ENCODE measurements at places on chromosomes 4 and X.

- DNase-seq, result no peak
These were observed 126.9 kb upstream of the VEGFC start for GRCh38 chr4:176919631-176920030.

- no peak for DNase-seq
These were observed 9.0 kb upstream of the RPL34 start for GRCh38 chr4:108611365-108611764.

DNA sequence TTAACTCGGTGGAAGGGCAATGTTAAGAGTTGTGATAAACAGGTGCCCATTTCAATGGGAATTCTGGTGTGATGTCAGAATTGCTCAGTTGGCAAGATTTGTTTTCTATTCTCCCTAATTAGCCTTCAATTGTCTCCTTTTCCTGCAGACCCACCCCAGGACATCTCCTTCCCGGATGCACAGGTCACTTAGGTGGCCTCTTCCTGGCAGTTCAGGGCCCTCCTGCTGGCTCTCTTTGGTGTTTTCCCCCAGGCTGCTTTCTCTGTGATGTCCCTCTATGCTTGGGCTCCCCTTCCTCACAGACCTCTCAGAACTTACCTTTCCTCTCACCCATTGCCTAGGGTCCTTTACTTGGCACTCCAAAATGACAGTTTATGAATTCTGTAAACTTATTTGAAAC lies 126.3 kb downstream of the GPAT3 start:
- no peak for DNase-seq

- no peak for DNase-seq
These were observed 49.6 kb downstream of the MAP7D2 start for GRCh38 chrX:20066968-20067708.

DNA sequence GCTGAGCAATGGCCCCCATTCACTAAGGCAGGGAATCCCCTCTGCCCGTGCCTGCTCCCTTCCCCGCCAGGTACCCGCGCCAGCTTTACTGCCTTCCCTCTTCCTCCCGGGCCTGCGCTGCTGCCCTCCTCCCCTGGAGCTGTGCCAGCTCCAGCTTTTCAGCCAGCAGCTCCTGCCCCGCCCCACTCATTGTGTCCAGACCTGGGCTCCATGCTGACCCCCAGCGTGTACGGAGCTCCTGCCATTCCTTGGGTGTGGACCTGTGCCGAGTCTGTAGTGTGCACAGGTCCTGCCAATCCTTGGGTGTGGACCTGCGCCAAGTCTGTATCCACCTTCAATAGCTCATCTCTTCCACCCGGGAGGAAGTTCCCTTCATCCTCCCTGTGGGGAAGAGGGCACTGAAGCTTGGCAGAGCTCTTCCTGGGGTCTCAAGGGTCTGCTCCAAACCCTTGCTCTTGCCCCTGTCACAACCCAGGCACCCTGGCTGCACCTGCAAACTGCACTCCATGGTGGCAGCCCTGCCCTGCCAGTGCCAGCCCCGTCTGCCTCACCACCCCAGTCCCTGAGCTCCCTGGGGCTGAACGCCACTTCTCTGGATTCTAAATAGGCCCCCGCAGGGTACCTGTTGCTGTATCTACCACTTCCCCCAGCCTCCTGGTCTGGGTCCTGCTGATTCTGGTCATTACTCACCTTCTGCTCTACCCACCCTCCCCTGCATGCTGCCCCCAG lies 63.9 kb downstream of the TRMT44 start:
- DNase-seq, result no peak

DNA sequence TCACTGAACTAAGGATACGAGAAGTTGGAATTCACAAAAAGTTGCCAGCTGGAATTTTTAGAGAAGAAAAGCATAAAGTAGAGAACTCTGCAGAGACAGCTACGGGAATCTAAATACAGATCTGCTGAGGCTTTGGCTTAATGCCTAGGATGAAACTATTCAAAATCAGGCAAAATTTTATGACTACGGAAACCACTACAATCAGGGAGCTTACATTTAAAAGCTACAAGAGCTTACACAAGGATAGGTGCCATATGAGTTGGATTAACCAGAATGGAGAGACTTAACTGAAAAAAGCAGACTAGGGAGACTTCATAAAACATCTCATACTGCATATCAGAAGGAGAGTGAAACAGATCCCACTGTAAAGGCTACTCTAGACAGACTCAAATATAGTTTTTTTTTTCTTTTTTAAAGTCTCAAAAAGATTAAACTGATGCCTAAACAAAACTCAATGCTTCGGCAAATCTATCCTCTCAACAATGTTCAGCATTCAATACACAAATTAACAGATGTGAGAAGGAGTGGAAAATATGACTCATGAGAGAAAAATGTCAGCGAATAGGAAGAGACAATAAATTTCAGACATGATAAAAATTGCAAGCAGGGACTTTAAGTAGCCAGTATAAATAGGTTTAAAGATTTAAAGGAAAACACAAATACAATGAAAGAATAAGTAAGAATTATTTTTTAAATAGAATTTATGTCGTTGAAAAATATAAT lies 586.1 kb downstream of the FSTL5 start:
- DNase-seq, result no peak

DNA sequence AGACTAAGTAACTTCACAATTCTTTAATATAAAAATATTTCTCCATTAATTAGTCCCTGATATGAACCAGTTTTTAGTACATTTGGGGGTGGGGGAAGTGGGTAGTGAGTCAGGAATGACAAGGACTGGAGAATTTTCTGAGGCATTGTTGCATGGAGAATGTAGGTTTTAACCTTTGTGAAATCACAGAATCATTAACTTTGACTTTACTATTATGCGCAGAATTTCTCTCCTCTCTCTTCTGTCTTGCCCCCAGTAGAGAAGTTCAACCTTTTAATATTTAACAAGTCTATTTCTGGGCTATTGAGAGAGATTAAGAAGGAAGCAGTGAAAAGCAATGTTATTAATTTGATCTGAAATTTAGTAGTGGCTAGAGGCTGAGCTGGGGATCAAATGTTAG lies 597.0 kb downstream of the PCDH18 start:
- no peak for DNase-seq

DNA sequence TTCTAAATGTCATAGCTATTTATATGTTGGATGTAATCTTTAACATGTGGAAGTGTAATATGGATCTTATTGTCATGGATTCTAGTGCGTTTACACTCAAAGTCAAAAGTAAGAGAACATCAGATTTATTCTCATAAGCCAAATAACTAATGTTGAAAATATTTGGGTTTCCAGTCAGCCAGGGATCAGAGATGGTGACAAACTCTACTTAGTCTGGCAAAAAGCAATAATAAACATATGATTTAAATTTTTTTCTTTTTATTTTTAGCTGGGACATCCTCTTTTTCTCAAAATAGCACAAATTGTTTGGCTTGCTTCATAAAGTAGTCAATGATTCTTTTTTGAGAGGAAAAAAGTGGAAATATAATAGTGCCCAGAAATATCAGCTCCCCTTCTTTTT lies 392.3 kb downstream of the ARHGAP24 start:
- DNase-seq, result no peak

GRCh38 chr4:56733352-56733751 lies 52.3 kb upstream of the HOPX start:
- DNase-seq, result no peak

DNA sequence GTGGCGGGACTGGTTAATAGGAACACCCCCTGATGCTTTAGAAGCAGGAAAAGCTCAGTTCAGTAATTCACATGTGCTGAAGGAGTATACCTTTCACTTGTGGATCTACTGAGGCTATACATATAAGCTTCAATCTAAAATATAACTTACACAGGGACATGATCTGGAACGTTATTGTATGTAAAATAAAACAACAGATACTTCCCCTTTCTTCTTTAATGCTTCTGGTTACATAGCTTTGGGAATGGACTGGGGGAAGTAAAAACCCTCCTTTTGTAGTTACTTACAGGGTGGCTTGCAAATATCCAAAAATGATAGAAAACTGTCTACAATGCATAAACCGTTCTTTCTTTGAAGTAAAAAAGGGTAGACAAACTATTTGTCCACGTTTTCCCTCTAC lies 1.9 kb downstream of the FGG start:
- DNase-seq, result no peak

GRCh38 chr4:183299464-183299863 lies 20.6 kb downstream of the CLDN22 start:
- DNase-seq, result no peak

DNA sequence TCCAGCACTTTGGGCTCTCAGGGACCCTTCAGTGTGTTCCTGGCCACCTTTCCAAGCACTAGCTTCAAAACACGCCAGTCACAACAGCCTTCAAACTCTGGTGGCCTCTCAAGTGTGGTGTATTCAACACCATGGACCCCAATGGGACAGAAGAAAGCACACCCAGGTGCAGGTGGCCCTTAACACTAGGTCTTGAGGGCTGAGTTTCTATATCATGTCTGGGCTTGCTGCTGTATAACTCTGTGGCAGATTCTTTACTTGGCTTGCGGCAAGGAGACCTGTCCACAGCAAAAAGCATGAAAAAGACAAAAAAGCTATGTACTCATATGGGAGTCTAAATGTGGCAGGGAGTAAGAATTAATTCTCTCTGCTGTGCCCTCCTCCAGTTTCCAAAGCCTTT lies 23.1 kb downstream of the MSL3 start:
- no peak for DNase-seq

GRCh38 chr4:26179316-26179760 lies 141.5 kb upstream of the RBPJ start:
- no peak for DNase-seq

DNA sequence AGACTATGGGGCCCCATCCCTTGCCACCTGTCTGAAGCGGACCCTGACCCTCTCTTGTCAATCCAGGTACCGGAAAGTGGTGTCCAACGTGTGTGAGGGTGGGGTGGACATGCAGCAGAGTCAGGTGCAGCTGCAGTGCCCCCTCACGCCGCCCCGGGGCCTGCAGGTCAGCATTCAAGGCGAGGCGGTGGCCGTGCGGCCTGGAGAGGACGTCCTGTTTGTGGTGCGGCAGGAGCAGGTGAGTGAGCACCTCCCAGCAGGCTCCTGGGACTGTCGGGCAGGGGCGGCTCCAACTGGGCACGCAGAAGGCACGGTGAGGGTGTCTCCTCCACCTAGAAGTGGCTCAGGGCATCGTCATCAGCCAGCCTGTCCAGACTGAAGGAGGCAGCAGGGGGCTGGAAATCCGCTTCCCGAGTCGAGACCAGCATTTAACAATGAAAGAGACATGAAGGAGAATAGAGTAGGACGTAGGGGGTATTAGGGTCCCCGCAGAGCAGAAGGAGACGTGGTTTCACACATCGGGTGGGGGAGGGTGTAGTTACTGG lies 221.6 kb downstream of the AFAP1 start:
- no peak for DNase-seq

DNA sequence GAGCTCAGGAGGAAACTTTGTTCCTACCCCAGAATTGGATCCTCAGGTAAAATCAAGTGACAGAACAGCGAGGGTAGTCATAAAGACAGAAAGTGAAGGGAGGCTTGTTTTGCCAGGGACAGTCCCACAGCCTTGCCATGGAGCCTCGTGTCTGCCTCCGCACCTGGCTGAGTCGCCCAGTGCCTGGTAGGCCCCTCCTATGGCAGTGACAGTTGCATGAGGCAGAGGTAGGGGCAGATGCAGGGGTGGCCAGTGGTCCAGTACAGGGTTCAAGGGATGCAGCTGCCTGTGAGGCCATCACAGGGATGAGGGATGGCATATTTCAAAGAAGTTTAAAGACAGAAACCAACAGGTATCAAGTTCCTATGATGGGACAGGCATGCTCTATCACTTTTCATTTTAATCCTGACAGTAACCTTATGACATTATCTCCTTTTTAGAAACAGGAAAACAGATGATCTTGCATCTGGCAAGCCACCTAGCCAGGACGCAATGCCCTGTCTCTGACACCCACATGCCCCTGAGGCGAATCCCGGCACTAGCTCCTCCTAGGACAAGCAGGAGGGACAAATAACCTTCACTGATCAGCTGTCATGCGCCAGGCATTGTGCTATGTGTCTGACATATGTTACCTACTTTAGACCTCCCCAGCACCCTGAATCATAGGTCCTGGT lies 127.4 kb upstream of the ENPP6 start:
- DNase-seq, result no peak

DNA sequence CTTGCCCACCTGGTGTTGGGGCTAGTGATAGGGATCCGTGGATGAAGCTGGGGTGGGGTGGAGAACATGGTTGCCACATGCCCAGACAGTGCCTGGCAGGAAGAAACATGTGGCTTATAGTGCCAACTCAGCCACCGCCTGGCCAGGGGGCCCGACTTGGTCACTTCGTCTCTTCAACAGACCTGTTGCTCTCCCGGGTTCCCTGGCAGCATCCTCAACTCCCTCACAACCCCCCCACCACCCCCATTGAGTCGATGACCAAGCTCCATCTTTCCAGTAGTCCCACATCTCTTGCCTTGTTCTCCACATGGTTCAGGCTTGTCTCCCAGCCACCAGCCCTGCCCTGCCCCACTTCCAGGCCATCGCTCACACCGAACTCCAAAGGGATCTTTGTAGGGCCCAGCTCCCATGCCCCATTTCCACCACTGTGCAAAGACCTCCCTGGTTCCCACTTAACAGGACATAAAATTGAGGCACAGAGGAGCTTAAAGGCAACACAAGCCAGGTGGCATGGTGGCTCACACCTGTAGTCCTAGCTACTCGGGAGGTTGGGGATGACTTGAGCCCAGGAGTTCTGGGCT lies 7.8 kb downstream of the PNCK start:
- no peak for DNase-seq

DNA sequence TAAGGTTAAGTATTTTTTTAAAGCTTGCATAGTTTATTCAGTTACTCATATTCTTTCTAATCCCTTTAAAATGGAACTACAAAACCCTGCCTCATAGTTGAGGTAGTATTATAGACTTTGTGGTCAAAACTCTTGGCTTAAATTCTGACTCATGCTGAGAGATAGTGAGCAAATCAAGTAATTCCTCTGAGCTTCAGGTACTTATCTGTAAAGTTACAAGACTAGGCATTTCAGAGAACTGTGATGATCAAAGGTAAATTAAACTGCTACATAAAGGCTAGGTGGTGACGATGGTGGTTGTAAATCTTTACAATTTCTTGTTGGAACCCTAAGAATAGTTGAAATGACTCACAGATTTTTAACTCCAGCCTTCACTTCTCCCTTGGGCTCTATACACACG lies 3.2 kb upstream of the CLOCK start:
- no peak for DNase-seq
